RPMI8226 (cell line): ENCODE measurements at places on chromosomes 11 and 22.
A peak's percentile ranks its signal among the peaks of the same experiment; 100 is the strongest.

GRCh38 chr11:78564490-78565467 lies 9.9 kb downstream of the NARS2 start:
- peak; percentile 81 for DNase-seq

- DNase-seq = no peak
Measured at GRCh38 chr11:15651816-15652215, 537.1 kb downstream of the INSC start.

DNA sequence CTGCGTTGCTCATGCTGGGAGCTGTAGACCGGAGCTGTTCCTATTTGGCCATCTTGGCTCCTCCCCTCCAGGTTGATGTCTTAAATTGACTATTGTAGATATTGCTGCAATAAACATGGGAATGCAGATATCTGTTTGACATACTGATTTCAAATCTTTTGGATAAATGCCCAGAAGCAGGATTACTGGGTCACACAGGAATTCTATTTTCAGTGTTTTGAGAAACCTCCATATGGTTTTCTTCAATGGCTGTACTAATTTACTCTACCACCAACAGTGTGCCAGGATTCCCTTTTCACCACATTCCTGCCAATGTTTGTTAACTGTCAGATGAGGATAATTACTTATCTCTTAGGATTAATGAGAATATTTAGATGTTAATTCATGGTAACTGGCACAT lies 467.0 kb downstream of the LUZP2 start:
- no peak for DNase-seq

- peak; percentile 91 for DNase-seq
Measured at GRCh38 chr11:75214411-75214821, 26.2 kb upstream of the TPBGL start.

- peak; percentile 27 for DNase-seq
Measured at GRCh38 chr22:22348127-22348814, 103.7 kb downstream of the VPREB1 start.

GRCh38 chr11:63993993-63994392 lies 7.8 kb downstream of the OTUB1 start:
- DNase-seq = no peak

DNA sequence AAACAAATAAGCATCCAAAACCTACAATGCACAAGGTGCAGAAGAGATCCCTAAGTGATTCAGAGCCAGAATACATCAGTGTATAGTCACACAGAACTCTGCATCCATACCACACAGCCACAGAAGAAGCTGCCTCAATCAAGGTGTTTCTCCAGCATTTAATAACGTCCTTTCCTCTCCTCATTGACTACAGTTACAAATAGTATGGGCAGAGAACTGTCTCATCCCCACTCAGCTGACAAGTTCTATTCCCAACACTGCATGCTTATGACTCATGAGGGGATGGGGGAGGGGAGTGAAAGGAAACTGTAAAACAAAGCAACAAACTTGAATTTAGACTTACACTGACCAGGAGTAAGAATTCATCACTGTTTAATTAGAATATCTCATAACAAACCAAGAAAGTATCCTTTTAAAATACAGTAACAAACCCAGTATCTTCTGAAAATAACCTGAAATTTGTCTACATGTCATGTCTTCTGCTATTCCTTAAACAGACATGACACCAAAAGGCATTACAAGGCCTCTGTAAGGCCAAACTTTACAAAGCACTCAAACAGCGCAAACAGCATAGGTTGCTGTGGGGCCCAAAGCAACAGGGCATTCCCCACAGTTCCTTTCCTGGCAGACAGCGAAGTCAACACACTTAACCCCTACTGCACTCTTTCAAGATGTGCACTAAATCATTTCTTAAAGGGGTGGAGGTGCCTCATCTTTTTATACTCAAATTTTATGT lies 29.3 kb downstream of the CELF1 start:
- DNase-seq = peak; percentile 34

- DNase-seq = peak; percentile 46
Measured at GRCh38 chr11:14882196-14882595, 9.8 kb downstream of the CYP2R1 start.

DNA sequence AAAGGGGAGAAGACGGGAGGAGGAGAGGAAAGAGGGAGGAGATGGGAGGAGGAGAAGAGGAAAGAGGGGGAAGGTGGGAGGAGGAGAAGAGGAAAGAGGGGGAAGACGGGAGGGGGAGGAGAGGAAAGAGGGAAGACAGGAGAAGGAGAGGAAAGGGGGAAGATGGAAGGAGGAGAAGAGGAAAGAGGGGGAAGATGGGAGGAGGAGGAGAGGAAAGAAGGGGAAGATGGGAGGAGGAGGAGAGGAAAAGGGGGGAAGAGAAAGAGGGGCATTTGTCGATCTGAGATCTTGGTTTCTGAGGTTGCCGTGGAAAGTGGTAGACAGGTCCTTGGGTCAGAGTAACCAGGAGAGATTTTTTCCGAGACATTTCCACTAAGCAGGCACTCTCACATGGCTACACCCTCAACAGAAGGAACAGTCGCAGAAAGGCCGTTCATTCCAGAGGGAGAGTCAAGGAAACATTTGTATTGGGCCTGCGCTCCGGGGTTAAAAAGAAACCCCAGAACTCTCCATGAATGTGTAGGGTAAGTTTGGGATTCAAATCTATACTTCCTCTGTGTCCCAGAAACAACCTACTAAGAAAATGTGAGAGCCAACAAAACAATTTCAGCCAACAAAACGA lies 39.8 kb upstream of the CARS1 start:
- DNase-seq = no peak

GRCh38 chr11:115958089-115959000 lies 454.1 kb upstream of the CADM1 start:
- DNase-seq = no peak

- no peak for DNase-seq
Measured at GRCh38 chr11:95138448-95138847, 48.8 kb downstream of the ENDOD1 start.

DNA sequence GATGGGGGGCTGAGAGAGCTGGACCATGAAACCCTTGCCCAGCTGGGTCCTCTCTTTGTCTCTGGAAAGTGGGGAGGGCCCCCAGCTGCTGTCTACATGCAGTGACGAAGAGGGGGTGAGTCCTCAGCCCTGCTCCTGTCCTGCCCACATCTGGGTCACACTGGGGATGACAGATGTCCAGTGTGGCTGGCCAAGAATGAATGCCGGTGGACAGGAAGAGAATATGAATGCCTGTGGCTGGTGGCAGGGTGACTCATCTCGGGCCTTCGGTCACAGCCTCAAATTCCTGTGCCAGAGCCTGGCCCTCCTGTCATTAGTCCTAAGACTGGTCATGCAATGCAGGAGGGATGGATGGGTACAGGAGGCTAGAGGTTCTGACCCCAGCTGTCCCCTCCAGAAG lies 2.2 kb upstream of the PNPLA3 start:
- DNase-seq = no peak

- DNase-seq = no peak
Measured at GRCh38 chr11:10410106-10410843, 44.8 kb upstream of the AMPD3 start.

- no peak for DNase-seq
Measured at GRCh38 chr11:34948696-34949095, 32.3 kb downstream of the PDHX start.

GRCh38 chr11:116576526-116576925 lies 196.3 kb downstream of the BUD13 start:
- no peak for DNase-seq

- DNase-seq = no peak
Measured at GRCh38 chr11:83862691-83863090, 576.5 kb upstream of the CCDC90B start.

DNA sequence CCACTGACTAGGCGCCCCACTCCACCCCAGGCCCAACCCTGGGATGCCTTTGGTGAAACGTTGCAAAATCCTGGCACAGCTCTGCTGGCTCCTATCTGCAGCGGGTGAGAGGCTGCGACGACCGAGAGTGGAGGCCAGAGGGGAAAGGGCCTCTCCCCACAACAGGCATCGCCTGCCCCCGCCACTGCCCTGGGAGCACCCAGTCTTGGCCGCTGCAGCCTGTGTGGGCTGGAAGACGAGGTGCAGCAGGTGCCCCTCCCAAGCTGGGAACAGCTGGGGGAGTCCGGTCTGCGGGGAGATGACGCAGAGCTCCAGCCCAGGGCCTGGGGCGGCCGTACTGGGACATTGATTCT lies 4.2 kb upstream of the PIM3 start:
- DNase-seq = no peak

GRCh38 chr11:82826526-82826925 lies 73.7 kb downstream of the PRCP start:
- no peak for DNase-seq

GRCh38 chr11:100229086-100229485 lies 458.0 kb upstream of the ARHGAP42 start:
- DNase-seq = no peak

DNA sequence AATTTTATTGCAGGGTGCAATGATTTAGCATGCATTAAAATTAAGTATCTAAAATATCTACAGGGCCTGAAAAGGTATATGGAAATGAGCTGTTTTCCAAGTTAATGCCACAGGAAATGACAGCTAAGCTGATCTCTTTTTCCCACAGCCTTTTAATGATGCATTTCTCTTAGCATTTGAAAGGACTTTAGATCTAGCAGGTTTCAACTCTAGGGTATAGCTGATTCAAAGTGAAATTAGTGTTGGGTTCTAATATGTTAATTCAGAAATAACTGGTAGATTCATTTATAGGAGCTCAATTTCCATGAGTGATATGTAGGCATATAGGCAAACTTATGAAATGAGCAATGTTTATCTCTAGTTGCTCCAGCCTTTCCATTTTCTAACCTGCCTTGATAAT lies 274.2 kb downstream of the CASP12 start:
- no peak for DNase-seq

DNA sequence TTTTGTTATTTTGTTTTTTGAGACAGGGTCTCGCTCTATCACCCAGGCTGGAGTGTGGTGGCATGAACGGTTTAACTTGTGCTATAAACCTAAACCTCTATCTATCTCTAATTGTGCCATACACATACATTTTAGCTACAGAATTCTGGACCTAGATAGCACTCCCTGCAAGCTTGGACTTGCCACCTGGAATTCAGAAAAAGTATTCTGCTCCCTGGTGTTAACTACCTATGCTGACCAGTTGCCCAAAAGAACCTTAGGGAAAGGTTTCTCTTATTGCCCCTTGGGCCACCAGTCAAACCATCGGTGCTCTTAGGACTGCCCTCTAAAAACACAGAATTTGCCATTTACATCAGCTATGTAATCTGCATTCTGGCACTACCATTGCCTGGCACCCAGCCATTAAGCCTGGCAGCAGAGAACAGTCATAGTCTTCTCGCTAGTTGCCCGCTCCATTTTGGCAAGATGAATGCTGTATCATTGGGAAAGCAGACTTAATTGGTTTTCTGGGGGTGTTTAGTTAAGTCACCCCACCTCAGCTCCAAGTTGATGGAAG lies 55.3 kb downstream of the ETS1 start:
- no peak for DNase-seq

DNA sequence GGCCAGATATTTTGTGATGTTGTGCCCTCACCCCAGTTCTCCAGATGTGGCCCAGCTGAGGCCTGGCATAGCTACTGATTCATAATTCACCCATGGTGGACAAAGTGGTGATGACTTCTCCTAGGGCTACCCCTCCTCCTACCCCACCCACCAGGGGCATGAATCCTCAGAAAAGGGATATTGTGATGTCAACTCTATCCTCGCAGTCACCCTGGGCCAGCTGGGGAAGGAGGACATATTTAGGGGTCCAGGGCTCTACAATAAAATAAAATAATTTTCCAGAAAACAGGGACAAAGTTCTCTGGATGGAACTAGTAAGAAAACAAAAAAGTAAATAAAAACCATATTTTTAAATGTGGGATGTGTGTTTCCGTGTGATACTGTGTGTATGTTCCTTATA lies at the start of gene UBQLNL:
Gene UBQLNL (minus strand): TSS at position 101 of the 400 bp plus-strand sequence. CDS start 258 bp downstream, outside the sequence.
- no peak for DNase-seq

DNA sequence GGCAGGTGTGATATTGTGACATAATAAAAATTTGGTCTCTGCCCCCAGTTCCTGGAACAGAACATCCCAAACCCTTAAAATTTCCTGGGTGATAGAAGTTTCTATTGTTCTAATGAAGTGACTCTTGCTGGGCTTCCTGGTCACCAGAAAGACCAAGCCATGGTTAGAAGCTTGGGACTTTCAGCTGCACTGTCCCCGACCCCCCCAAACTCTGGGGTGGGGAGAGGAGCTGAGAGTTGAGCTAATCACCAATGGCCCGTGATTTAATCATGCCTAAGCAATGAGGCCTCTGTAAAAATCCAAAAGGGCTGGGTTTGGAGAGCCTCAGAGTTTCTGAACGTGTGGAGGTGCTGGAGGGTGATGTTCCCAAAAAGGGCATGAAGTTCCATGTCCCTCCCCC lies 54.8 kb upstream of the FTH1 start:
- DNase-seq = no peak

DNA sequence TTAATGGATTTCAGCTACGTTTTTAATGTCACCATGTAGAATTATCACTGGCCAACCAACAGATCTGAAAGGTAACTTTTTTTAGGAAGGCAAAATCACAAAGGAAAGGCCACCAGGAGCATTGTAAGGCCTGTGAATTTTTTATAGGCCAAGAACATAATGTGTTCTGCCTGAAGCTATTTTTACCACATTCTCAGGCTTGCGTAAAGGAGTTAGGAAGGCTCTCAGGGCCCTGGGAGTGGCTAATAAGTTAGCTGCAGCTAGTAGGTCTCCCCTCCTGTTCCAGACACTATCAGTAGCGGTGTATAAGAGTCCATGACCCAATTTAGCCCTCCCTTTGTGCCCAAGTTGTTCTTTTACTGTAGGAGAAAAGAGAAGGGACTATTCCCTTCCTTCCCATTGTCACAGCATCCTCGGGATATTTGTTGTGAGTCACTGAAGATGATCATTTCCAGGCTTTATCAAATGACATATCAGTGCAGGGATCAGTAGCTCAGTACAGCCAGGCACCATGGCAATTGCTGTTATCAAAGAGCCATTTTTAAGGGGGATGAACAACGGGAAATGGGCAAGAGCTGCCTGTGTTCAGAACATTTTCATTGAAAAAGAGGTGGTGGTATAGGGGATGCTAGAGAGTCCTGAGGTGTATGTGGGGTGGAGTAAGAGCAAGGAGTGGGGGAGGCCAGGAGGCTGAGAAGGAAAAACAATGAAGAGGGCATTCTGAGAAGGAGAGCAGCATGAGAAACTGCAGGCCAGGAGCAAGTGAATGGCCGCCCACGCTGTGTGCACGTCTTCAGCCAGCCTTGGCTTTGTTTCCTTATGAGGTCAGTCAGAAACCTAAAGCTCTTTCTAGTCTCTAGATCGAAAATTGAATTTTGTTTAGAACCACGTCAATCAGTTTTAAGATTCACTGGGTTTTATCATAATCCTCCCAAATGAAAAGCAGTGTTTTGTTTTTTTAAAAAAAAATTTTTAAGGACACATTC lies 940.3 kb downstream of the NTM start:
- DNase-seq = no peak

GRCh38 chr11:2886191-2886894 lies 768 bp upstream of the CDKN1C start:
- peak; percentile 23 for DNase-seq

DNA sequence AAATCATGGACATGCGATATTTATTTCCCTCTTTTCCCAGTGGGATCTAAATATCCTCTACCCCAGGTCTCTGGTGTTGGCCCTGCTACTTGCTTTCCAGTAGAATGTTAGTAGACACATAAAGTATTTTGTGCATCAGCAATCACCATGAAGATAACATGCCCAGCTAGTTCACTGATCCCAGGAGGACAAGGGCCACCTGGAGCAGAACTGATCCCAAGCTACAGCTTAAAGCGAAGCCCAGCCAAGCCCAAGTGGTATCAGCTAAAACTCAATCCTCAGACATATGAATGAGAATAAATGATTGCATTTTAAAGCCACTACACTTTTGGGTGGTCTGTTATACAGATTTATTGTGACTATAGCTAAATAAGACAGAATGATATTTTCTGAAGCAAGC lies 516.2 kb downstream of the INSC start:
- no peak for DNase-seq
